Activated T-helper 1 cell treated with anti-CD3 and anti-CD28 coated beads, Interleukin-2, amount 50 U/mL, for 16 hours (primary cell): ENCODE measurements at places on chromosomes 13 and 19.

DNA sequence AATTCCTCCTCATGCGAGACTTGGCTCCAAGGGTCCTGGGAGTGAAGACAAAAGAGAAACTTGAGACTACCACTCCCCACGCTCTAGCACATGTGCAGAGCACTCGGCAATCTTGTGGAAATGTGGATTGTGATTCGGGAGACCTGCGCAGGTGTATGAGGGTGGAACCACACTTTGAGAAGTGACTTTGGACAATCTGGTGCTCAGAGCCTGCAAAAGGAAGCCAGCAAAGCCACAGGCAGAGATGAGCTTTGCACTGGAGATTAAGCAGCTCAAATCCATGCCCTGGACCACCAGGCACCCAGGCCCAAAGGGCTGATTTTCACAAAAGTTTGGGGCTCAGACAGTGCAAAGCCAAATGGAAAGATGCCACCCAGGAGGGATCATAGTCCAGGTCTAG, 162.5 kb upstream of the TSHZ3 start:
- DNase-seq = no peak

DNA sequence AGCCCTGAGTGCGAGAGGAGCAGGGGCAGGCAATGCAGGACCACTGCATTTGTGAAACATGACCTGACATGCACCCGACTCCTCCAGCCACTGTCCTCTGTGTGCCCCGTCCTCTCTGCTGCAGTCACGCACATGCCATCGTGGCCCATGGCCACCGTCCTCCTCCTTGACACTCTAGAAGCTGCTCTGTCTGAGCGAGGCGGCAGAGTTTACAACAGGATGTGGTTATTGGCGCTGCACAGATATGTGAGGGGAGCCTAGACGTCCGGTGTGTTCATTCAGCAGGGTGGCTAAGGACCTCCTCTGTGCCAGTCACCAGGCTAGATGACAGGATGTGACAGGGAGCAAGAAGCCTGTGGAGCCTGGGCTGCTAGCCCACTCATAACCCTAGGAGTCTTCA, 277.8 kb downstream of the FOXO1 start:
- peak; percentile 55 for DNase-seq

DNA sequence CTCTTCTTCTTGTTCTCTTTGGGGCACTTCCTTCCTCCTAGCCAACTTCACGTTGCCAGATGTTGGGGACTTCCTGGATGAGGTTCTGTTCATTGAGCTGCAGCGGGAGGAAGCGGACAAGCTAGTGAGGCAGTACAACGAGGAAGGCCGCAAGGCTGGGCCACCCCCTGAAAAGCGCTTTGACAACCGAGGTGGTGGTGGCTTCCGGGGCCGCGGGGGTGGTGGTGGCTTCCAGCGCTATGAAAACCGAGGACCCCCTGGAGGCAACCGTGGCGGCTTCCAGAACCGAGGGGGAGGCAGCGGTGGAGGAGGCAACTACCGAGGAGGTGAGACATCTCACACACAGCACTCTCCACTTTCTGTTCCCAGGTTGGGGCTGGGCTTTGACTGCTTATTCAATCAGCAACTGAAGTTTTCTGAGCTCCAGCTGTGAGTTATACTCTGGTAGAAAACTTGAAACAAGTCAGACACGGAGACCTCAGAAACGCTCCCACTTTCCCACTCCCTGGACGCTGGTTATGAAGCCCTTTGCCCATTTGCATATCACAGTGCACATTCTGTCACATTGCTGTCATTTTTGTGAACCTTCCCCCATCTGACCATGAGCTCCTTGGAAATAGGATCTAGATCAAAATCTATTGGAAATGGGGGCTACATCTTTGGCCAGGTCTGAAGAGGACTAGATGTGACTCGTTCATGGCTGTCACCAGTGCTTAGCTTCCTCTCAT, 7.2 kb upstream of the CCDC97 start:
- DNase-seq = peak; percentile 49

GRCh38 chr13:71606818-71607217, 260.2 kb downstream of the DACH1 start:
- DNase-seq = no peak

DNA sequence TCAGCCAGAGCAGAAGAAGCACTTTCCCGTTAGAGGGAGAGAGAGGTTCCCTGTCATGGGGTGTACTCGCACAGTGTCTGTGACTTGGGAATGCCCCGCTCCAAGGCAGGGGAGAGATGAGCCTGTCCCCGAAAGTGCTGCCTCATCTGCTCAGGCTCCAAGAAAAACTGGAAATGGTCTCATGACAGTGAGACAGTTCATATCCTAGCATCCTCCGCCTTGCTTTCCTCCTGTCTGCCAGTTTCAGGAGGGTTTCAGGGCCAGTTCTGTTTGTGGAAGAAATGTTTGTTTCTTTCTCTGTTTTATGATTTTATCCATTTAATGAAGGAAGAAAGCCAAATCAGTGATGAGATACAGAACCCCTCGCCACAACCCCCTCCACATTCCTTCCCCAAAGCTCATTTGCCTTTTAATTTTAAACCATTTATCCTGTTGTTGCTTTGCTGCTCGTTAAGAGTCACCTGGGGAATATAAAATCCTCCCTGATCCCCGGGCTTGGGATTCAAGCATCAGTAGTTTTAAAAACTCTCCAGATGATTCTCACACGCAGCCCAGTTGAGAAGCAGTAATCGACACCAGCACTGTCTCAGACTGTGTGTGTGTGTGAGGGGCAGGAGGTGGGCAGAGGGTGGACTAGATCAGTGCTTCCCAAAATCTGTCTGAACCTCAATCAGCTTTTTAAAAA, 144.6 kb upstream of the UBL3 start:
- DNase-seq = no peak

DNA sequence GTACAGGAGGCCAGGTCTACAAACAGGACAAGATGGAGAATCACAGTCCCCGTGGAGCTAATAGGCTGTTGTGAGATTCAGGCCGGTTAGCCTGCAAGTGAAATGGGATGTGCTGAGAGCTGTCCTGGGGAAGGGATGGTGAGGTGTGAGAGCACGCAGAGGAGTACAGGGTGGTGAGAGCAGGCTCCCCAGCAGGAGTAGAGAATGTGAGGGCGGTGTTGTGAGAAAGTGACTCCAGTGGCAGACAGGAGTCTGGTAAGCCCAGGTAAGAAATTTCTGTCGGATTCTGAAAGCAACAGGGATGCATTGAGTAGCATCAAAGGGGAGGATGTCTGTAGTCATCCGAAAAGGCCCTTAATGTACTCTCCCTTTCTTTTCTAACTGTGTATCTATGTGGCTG, 50.7 kb upstream of the GPR183 start:
- no peak for DNase-seq

GRCh38 chr19:5774921-5775320, 9.6 kb downstream of the PRR22 start:
- no peak for DNase-seq

GRCh38 chr19:19642506-19643157, 825 bp downstream of the GMIP start:
- no peak for DNase-seq

DNA sequence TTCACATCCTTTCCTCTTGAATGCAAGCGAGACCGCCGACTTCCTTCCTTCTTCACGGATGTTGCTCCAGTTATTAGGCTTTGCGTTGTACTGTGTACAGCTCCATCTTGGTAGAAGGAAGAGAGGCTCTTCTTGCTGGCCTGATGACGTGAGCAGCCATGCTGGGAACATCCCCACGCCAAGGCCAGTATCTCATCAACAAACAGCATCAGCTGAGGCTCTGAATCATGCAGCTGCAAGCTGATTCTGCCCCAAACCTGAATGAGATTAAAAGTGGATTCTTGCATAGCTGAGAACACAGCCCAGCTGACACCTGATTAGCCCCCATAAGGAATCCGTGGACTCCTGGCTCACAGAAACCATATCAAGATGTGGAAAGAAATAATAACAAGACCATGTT, 809.6 kb downstream of the EFNB2 start:
- no peak for DNase-seq

DNA sequence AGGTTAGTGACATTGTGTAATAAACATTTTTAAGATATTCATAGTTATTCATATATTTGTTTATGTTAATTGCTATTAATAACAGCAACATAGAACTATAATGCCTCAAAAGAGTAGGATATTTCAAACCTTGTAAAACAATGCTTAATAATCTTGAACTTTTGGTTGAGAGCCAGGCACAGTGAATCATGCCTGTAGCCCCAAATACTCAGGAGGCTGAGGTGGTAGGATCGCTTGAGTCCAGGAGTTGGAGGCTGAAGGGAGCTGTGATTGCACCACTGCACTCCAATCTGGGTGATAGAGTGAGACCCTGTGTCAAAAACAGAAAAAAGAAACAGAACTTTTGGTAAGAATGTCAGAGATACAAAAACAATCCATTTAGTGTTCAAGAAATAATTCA, 213.9 kb upstream of the SLITRK1 start:
- DNase-seq = no peak

- DNase-seq = no peak
Observed at GRCh38 chr13:46896341-46897137, at the start of gene HTR2A. Gene HTR2A (minus strand): TSS chr13:46897053. CDS start chr13:46895906, 1,147 bp downstream.

GRCh38 chr13:75788481-75788981, 152.4 kb downstream of the LMO7 start:
- no peak for DNase-seq
